BJ (cell line): ENCODE measurements at places on chromosomes 2 and 18. TPM values are rescaled to one million over a fixed set of nuclear protein-coding genes. Genes with fewer than 3 reads are reported as not detected.

The PSMA8 gene
- not detected in 2 replicates for polyA plus RNA-seq

The C2orf66 gene
- polyA plus RNA-seq, result 0.12 and 0.23 TPM in 2 replicates

The OTOF gene
- 0.10 and 0.16 TPM in 2 replicates for polyA plus RNA-seq

The RAPH1 gene
- 3.3 and 5.6 TPM in 2 replicates for polyA plus RNA-seq

The CDH20 gene
- 0.02 TPM in 1 of 2 replicates, not detected in the other for polyA plus RNA-seq
